ENCODE measurements at places on chromosomes 3 and 15.

GRCh38 chr3:70635301-70635700 lies 322.9 kb upstream of the MDFIC2 start:
- DNase-seq, result no peak

DNA sequence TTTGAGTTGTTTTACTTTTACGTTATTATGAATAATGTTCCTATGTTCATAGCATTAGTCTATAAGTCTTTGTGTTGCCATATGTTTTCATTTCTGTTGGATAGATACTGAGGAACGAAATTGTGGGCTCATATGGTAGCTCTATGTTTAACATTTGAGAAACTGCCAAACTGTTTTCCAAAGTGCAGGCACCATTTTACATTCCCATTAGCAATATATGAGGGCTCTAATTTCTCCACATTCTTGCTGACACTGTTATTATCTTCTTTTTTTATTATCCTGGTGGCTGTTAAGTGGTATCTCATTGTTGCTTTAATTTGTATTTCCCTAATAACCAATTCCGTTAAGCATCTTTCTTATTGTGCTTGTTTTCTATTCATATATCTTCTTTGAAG lies 1.8 kb upstream of the PIK3R4 start:
- DNase-seq, result no peak

- DNase-seq, result no peak
These were observed 53.8 kb upstream of the CORO2B start for GRCh38 chr15:68524753-68525584.

DNA sequence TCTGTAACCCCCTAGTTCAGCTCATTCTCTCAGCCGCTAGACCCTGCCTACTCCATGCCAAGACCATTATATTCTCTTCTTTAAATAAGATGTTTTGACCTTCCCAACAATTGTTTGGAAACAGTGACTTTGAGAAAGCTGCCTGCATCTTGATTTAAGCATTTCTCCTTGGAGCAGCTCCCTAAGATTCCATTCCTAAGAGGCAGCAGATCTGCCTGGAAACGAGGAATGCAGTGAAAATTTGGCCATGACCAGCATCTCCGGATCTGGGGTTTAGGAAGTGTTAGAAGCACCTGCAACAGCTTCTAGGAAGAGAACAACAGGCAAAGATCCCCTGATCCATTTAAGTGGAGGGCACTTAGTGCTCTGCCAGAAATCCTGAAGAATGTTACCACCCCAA lies 235.7 kb downstream of the NTRK3 start:
- no peak for DNase-seq

- DNase-seq, result no peak
These were observed 78.6 kb downstream of the MYLK start for GRCh38 chr3:123805504-123805903.

DNA sequence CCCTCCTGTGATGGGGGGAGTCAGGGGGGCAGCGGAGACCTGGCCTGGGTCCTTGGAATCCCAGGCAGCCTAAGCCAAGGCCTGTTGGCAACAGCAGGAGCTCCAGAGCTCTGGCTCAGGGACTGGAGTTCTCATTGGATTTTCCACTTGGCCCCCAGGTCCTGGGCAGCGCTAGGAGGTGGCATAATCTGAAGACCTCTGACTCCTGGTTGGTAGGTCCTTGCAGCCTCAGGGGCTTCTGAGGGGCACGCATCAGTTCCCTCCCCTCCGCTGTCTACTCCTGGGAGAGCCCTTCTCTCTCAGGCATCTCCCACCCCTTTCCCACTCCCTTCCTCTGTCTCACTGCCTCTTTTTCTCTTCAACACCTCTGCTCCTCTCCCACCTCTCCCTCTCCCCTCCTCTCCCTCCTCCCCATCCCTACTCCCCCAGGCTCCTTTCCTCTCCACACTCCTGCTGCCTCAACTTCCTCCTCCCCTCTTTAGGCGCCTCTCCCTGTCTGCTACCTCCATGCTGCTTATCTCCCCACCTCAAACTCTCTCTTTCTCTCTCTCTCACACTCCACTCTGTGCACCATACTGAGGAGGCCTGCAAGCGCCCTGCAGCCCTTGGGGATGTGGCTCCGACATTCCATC lies 41.1 kb upstream of the SLC6A1 start:
- no peak for DNase-seq

DNA sequence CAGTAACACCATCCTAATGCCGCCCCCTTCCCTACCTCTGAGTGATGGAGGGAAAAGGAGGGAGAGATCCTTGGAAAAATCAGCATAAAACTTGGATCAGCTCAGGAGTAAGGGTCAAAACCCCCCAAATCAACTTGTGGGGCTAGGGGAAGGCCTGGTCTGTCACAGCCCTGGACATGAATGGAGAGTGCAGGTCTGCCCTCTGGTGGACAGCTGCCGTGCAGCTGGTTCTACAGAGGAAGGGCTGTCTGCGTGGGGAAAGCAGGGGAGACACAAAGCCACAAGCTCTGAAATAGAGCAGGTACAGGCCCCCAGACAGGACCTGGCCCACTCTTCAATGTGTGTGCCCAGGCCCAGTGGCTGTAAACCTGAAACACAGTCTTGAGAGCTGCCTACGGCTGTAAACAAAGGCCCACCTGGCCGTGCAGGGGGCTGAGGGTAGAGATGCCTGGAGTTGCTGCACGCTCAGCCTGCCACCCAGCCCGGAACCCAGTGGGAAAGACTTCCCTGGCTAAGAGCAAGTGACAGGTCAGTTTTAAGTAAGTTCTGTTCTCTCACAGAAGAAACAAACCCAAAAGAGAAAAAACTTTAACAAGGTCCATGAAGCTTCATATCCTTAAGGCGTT lies 16.4 kb downstream of the CLK3 start:
- peak; percentile 80 for DNase-seq

DNA sequence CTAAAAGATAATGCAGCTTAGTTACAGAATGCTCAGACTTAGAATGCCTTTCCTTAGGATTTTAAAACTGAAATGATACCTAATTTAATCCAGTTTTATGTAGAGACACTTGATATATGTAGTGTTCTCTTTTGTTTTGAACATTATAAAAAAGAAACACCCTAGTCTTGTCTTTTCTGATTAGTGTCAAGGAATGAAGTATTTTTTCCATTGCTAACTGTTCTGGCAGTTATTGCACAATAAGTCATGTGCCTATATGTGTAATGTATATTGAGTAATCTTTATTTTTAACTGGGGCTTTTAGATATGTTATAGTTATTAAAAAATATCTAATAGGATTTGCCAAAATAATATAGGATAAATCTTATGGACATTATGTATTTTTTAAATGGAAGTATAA lies 4.5 kb downstream of the ARL8B start:
- no peak for DNase-seq

DNA sequence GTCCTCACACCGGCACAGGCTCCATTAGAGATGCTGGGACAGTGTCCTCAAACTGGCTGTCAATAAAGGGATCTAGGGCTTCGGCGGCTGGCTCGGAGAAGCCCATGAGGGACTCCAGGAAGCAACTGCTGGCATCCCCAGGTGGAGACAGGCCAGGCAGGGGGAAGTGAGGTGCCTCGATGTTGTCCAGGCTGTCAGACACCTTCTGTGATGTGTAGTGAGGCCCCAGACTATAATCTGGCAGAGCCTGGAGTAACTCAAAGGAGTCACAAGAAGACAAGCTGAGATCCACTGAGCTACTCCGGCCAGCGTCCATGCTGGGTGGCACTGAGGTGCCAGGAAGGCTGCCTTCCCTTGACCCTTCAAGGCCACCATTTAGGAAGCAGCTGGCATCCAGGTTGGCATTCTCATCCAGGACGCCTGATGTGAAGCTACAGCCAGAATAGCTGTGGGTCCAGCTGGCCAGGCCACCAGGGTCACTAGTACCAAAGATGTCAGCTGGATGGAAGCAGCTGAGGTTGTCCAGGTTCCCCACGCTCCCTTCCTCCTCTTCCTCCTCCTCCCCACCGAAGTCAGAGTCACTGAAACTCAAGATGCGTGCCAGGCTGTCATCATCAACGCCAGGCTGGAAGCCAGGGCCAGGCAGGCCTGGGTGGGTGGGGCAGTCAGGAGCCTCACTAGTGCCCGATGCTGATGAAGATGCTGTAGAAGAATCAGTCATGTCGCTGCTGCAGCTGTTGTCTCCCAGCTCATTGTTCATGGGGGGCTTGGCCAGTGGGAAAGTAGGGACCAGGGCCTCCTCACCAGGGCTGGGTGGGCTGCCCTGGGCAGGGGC lies 10.1 kb downstream of the CSRNP1 start:
- DNase-seq, result no peak

- DNase-seq, result no peak
These were observed 119.8 kb upstream of the TLE3 start for GRCh38 chr15:70217226-70218160.
